Esophagus muscularis mucosa (tissue), 4 donors: ENCODE measurements at places on chromosomes 12 and 14. TPM values are rescaled to one million over a fixed set of nuclear protein-coding genes. Genes with fewer than 3 reads are reported as not detected.

CMKLR1 gene
- total RNA-seq = 10.2 TPM

MDGA2 gene
- total RNA-seq = not detected

RIMBP2 gene
- total RNA-seq = 1.2 TPM

LRRC10 gene
- total RNA-seq = not detected

HHIPL1 gene
- total RNA-seq = 6.1 TPM

DTX1 gene
- total RNA-seq = 3.7 TPM

KRT77 gene
- total RNA-seq = not detected

COL2A1 gene
- not detected for total RNA-seq

PZP gene
- not detected for total RNA-seq

LIN7A gene
- total RNA-seq = 5.3 TPM

ACSS3 gene
- total RNA-seq = 12.1 TPM

FAM90A1 gene
- not detected for total RNA-seq

NRIP2 gene
- 4.0 TPM for total RNA-seq

SDR9C7 gene
- total RNA-seq = not detected

GALNT16 gene
- total RNA-seq = 12.5 TPM

ALX1 gene
- 0.39 TPM for total RNA-seq

SOX5 gene
- total RNA-seq = 9.9 TPM

EXOC3L4 gene
- 2.0 TPM for total RNA-seq

RNF212B gene
- total RNA-seq = not detected

AMHR2 gene
- total RNA-seq = 0.92 TPM

CLEC2A gene
- not detected for total RNA-seq

PIANP gene
- 0.42 TPM for total RNA-seq

CDK4 gene
- 43.6 TPM for total RNA-seq
